H1 (cell line): ENCODE measurements at places on chromosomes 11 and 22. TPM values are rescaled to one million over a fixed set of nuclear protein-coding genes. Genes with fewer than 3 reads are reported as not detected.

Gene GLB1L3
- total RNA-seq = 32.6 and 33.2 TPM in 2 replicates

Gene TM7SF2
- 40.1 and 42.4 TPM in 2 replicates for total RNA-seq

Gene TNKS1BP1
- 122 TPM in 2 replicates for total RNA-seq

DNA sequence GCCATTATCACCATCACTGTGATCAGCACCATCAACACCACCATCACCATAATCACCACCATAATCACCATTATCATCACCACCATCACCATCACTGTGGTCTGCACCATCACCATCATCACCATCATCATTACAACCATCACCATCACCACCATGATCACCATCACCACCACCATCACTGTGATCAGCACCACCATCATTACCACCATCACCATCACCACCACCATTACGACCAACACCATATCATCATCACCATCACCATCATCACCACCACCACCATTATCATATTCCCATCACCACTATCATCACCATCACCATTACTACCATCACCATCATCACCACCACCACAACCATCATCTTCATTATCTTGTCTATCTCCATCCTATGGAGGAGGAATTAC is 125.2 kb downstream of the PHF21B start:
- H3K27ac ChIP-seq = no peak overlapping the region
- no peak overlapping the region for H3K4me3 ChIP-seq
- H3K36me3 ChIP-seq = peaks cover 13% of the 10 kb centered on the region; the same call in 1 of the 2 replicates

GRCh38 chr22:47042861-47043496 is 280.5 kb downstream of the TBC1D22A start:
- H3K4me3 ChIP-seq = no peak overlapping the region
- no peaks in the 10 kb centered on the region for H3K27me3 ChIP-seq
- H3K4me1 ChIP-seq = peaks cover 3% of the 10 kb centered on the region
- DNase-seq = no peak
- H3K36me3 ChIP-seq = no peaks in the 10 kb centered on the region

Gene ASRGL1
- 23.5 and 27.2 TPM in 2 replicates for total RNA-seq

Gene SMTNL1
- not detected in 2 replicates for total RNA-seq

GRCh38 chr11:2864901-2865300 is 20.7 kb downstream of the CDKN1C start:
- H3K27me3 ChIP-seq = peaks cover 86% of the 10 kb centered on the region
- no peak overlapping the region for H3K27ac ChIP-seq
- H3K36me3 ChIP-seq = peaks cover 4% of the 10 kb centered on the region; the same call in 1 of the 2 replicates
- no peak for DNase-seq
- H3K4me1 ChIP-seq = peaks cover 4% of the 10 kb centered on the region

GRCh38 chr22:47030143-47030661 is 267.8 kb downstream of the TBC1D22A start:
- no peaks in the 10 kb centered on the region for H3K36me3 ChIP-seq
- H3K27ac ChIP-seq = no peak overlapping the region
- H3K4me1 ChIP-seq = peaks cover 9% of the 10 kb centered on the region; the same call in 1 of the 2 replicates

GRCh38 chr11:114256176-114256966 is 39.8 kb upstream of the NNMT start:
- H3K36me3 ChIP-seq = no peaks in the 10 kb centered on the region
- no peak overlapping the region for H3K27ac ChIP-seq
- no peak for DNase-seq
- no peaks in the 10 kb centered on the region for H3K4me1 ChIP-seq
- no peak overlapping the region for H3K4me3 ChIP-seq

- no peaks in the 10 kb centered on the region for H3K36me3 ChIP-seq
- no peaks in the 10 kb centered on the region for H3K27me3 ChIP-seq
- H3K27ac ChIP-seq = no peak overlapping the region
- no peak overlapping the region for H3K4me3 ChIP-seq
These were observed 37.7 kb upstream of the BLID start for GRCh38 chr11:122153746-122154145.

- H3K4me1 ChIP-seq = no peaks in the 10 kb centered on the region
- no peaks in the 10 kb centered on the region for H3K36me3 ChIP-seq
- DNase-seq = no peak
- H3K4me3 ChIP-seq = no peak within 1 kb of the TSS
- H3K27me3 ChIP-seq = no peaks in the 10 kb centered on the region
- H3K27ac ChIP-seq = no peak within 1 kb of the TSS
These were observed at the start of gene OR8G1 for GRCh38 chr11:124240621-124241397. Gene OR8G1, plus strand, starts transcription at chr11:124241095. Its CDS starts 8,581 bp downstream, at chr11:124249676.

GRCh38 chr11:68664141-68664540 is 20.2 kb upstream of the GAL start:
- H3K36me3 ChIP-seq = no peaks in the 10 kb centered on the region
- H3K4me3 ChIP-seq = no peak overlapping the region
- peaks cover 4% of the 10 kb centered on the region; the same call in 1 of the 2 replicates for H3K4me1 ChIP-seq
- no peak overlapping the region for H3K27ac ChIP-seq

Gene SMC1B
- total RNA-seq = not detected in 2 replicates

DNA sequence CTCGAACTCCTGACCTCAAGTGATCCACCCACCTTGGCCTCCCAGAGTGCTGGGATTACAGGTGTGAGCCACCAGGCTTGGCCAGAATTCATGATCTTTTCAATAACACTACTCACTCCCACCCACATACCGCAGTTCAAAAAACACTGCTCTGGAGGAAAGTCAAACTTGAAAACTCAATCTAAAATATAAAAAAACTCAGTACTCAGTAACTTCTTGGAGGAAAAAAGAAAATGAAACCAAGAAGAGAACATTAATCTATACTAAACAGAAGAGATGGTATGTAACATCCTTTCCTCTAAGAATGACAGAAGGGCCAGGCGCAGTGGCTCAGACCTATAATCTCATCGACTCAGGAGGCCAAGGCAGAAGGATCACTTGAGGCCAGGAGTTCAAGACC is 58.3 kb downstream of the MRTFA start:
- no peaks in the 10 kb centered on the region for H3K36me3 ChIP-seq
- H3K27me3 ChIP-seq = no peaks in the 10 kb centered on the region
- H3K27ac ChIP-seq = no peak overlapping the region
- no peak overlapping the region for H3K4me3 ChIP-seq
- DNase-seq = no peak

Gene TMEM191C
- 0.74 and 1.3 TPM in 2 replicates for total RNA-seq

DNA sequence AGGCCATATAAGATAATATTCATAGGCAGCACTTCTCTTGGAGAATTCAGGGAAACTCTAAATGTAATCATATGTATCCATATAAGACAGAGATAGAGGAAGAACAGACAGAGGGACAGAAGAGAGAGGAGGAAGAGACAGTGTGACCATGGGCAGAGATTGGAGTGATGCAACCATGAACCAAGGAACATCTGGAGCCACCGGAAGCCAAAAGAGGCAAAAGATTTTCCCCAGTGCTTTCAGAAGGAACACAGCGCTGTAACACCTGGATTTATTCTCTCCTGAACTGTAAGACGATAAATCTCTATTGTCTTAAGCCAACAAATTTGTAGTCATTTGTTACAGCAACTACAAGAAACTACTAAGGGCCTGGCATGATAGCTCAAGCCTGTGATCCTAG is 57.7 kb downstream of the GAB2 start:
- H3K27ac ChIP-seq = peak overlapping the region; percentile 3; the same call in 1 of the 2 replicates
- H3K4me1 ChIP-seq = peaks cover 8% of the 10 kb centered on the region; the same call in 1 of the 2 replicates
- H3K36me3 ChIP-seq = no peaks in the 10 kb centered on the region

Gene LYVE1
- 0.09 TPM in 1 of 2 replicates, not detected in the other for total RNA-seq

- peak overlapping the region; percentile 99 for H3K27ac ChIP-seq
- no peaks in the 10 kb centered on the region for H3K4me1 ChIP-seq
- peaks cover 30% of the 10 kb centered on the region for H3K36me3 ChIP-seq
- H3K27me3 ChIP-seq = no peaks in the 10 kb centered on the region
- DNase-seq = no peak
These were observed 1.2 kb upstream of the HSPA8 start for GRCh38 chr11:123062892-123063825.

GRCh38 chr11:24747275-24748251 is 250.7 kb downstream of the LUZP2 start:
- H3K27ac ChIP-seq = no peak overlapping the region
- no peak for DNase-seq
- H3K4me1 ChIP-seq = no peaks in the 10 kb centered on the region
- H3K27me3 ChIP-seq = no peaks in the 10 kb centered on the region

DNA sequence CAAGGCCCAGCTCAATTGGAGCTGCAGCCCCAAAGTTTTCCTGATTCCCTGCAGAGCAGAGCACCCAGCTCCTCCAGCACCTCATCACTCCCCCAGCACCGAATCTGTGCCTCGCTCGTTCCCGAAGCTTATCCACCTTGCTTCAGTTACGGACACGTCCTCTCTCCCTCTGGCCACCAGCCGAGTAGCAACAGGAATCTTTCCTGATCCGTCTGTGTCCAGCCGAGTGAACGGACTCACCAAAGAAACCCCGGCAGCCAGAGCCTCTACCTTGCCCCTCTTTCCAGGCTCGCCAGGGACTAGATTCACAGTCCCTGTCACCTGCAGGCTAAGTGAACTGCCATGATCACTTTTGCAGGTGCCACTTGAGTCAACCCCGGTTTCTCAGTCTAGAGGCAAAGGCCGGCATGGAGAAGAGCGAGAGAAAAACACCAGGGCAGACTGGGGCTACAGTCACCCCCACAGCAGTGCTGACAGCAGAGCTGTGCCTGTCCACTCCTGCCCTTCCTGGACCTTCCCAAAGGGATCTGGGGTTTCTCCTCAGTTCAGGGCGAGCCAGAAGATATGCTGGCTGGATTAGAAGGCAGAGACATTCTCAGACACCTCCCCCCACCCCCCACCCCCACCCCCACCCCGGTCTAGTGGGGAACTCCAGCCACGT is 32.3 kb downstream of the BID start:
- no peak overlapping the region for H3K27ac ChIP-seq
- DNase-seq = no peak
- no peaks in the 10 kb centered on the region for H3K27me3 ChIP-seq
- H3K4me3 ChIP-seq = no peak overlapping the region; the same call in 1 of the 2 replicates
- H3K4me1 ChIP-seq = no peaks in the 10 kb centered on the region

DNA sequence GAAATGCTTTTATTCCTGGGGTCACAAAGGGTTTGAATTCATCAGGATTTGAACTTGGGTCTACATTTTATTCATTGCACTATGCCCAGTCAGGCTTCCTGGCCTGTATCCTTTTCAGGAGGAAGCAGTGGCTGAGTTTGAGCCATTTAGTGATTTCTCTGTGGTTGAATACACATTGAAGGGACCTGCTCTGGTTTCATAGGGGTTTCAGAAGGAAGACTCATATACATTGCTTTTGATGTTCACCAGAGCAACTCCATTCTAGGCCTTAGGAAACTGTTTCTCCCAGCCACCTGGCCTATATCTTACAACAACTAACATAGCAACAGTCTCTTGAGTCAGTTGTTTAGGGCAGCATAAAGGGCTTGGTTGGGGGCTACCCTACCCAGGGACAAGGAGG is 165.7 kb downstream of the INSC start:
- no peaks in the 10 kb centered on the region for H3K27me3 ChIP-seq
- H3K4me1 ChIP-seq = no peaks in the 10 kb centered on the region
- H3K4me3 ChIP-seq = no peak overlapping the region
- DNase-seq = no peak
- H3K27ac ChIP-seq = no peak overlapping the region

- H3K36me3 ChIP-seq = no peaks in the 10 kb centered on the region
- no peak for DNase-seq
- peak overlapping the region; percentile 43 for H3K4me3 ChIP-seq
- no peaks in the 10 kb centered on the region for H3K27me3 ChIP-seq
These were observed 388 bp downstream of the TMEM121B start for GRCh38 chr22:17120711-17121232.

Gene C11orf86
- total RNA-seq = 0.91 and 1.2 TPM in 2 replicates

- H3K36me3 ChIP-seq = no peaks in the 10 kb centered on the region
- H3K27me3 ChIP-seq = no peaks in the 10 kb centered on the region
- H3K27ac ChIP-seq = no peak overlapping the region
- H3K4me3 ChIP-seq = no peak overlapping the region
These were observed 32.1 kb upstream of the SOX10 start for GRCh38 chr22:38016182-38017151.

Gene FRMD8
- 16.7 and 19.2 TPM in 2 replicates for total RNA-seq

DNA sequence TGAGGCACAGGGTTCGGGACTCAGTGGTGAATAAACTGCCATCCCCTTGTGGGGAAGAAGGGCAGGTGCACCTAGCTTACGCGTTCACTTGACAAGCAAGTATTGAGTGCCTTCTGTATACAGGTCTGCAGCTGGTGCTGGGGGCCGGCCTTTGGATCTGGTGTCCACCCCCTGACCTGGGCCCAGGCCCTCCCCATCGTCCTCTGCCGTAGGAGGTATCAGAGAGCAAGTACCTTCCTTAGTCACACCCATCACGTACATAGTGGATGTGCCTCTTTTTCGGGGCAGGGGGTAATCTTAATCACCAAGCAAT is 53.3 kb downstream of the SMIM38 start:
- no peak overlapping the region for H3K4me3 ChIP-seq
- H3K4me1 ChIP-seq = no peaks in the 10 kb centered on the region
- H3K27me3 ChIP-seq = no peaks in the 10 kb centered on the region

Gene GAL3ST3
- 21.1 and 21.4 TPM in 2 replicates for total RNA-seq

Gene CRY2
- total RNA-seq = 9.4 and 10.9 TPM in 2 replicates

Gene PGA5
- total RNA-seq = 0.67 and 0.84 TPM in 2 replicates

DNA sequence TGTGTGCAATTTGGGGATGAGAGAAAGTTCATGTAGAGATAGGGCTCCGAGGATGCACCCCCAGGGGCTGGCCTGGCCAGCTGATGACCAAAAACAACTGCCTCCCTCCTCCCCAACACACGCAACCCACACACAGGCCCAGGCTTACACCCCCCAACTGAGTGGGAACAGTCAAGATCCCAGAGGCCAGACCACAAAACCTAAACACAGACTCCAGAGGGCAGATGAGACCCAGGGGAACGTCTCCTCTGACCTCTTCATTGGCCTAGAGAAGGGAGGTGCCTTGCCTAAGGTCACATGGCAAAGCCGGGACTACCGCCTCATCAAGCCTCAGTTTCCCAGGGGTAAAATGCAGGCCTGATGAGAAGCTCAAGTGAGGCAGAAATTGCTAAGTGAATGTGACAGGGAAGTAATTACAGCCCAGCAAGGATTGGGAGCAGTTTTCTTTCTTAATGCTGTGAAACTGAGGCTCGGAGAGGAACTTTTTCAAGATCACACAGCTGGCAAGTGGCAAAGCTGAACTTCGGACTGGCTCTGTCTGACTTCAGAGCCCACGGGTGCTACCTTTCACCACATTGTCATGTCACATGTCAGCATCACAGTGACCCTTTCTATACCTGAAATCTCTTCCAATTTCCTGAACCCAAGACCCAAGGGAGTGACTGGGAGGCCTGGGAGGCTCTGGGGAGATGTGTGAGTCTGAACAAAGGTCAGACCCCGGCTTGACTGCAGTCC is 69.9 kb upstream of the WNT11 start:
- H3K36me3 ChIP-seq = no peaks in the 10 kb centered on the region
- DNase-seq = no peak
- no peak overlapping the region for H3K27ac ChIP-seq
- peaks cover 22% of the 10 kb centered on the region for H3K4me1 ChIP-seq
- H3K4me3 ChIP-seq = no peak overlapping the region

DNA sequence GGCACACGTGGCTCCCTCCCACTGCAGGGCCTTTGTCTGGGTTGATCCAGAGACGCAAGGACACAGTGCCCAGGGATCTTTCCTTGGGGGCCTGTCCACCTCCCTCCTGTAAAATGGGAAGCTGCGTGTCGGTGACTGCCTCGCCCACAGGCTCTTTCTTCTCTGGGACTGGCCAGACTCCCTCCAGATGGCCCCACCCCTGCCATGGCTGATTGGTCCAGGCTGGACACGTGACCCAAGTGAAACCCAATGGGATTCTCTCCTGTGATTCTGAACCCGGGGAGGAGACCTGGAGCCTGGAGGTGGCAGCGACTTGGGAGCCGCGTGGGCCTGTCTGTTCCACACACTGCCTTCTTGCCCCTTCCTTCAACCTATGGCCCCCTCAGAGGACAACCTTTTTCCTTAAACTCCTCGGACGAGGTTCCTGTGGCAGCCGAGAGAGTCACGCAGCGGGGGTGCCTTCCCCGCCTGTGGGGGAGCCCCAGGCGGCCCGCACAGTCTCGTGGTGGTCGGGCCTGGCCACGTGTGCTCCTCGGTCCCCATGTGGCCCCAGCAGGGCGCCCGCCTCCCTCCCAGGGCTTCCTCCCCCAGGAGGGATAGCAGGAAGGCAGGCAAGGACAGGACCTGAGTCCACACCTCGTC is 12.4 kb upstream of the MPPED1 start:
- H3K4me3 ChIP-seq = no peak overlapping the region
- no peaks in the 10 kb centered on the region for H3K27me3 ChIP-seq
- no peak for DNase-seq

Gene NCF4
- total RNA-seq = not detected in 2 replicates

Gene MAML2
- 6.6 and 6.8 TPM in 2 replicates for total RNA-seq
